ENCODE measurements at places on chromosomes 2 and 18. TPM values are rescaled to one million over a fixed set of nuclear protein-coding genes. Genes with fewer than 3 reads are reported as not detected.

Gene B4GALT6
- 17.7 TPM for total RNA-seq

Gene TMEM247
- total RNA-seq, result not detected

Gene GNLY
- not detected for total RNA-seq

Gene KIF5C
- total RNA-seq, result 24.3 TPM

Gene GALNT13
- 2.0 TPM for total RNA-seq

Gene SPC25
- total RNA-seq, result 0.60 TPM

Gene LRATD1
- total RNA-seq, result 28.3 TPM

Gene TEKT4
- not detected for total RNA-seq

Gene CELF4
- not detected for total RNA-seq

Gene GAL3ST2
- total RNA-seq, result not detected

Gene RMDN2
- 5.1 TPM for total RNA-seq

Gene SP5
- not detected for total RNA-seq

Gene CYP27A1
- total RNA-seq, result 3.9 TPM

- DNase-seq, result no peak
Measured at GRCh38 chr2:74471332-74472065, 981 bp downstream of the MRPL53 start.

DNA sequence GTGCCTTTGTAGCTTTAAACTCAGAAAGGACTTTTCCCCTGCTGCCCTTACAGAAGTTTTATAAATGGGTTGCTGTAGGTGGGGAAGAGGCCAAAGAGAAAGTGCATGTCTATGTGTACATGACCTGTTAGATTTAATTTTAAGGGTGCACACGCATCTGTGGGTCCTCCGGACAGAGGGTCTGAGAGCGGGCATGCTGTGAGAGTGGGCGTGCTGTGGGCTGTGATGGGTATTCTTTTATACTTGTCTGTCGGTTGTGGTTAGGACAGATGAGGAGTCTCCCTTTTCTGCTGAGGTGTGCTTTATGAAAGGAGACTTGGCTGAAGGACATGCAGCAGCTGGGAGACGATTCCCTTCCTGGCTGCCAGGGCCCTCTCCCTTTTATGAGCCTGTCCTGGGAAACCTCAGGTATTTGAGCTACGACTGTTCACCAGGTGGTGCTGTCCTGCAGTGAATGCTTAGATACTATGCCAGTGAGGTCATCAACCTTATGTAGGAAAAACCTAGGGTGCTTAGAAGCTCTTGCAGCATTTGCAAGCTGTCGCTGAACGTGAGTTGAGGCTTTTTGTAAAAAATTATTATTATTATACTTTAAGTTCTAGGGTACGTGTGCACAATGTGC lies 67.5 kb downstream of the TANC1 start:
- DNase-seq, result peak; percentile 85

- peak; percentile 93 for DNase-seq
Measured at GRCh38 chr18:54828281-54828881, at the start of gene RAB27B. Gene RAB27B (plus strand): TSS chr18:54828477. CDS start chr18:54877586, 49,109 bp downstream.

DNA sequence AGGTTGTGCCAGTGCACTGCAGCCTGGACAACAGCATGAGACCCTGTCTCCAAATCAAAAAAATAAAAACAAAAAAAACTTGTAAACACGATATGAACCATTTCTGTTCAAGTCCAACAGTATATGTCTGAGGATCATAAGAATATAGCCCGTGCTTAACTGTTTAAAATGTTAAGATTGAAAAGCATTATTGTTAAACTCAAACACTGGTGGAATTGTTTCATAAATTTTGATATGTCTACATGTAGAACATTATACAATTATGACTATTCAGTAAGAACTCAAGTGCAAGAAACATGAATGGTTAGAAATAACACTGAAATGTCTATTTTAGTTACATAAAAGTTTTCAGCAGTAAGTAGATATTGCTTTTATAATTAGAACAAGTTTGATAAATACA lies 29.7 kb downstream of the PPIG start:
- DNase-seq, result no peak

DNA sequence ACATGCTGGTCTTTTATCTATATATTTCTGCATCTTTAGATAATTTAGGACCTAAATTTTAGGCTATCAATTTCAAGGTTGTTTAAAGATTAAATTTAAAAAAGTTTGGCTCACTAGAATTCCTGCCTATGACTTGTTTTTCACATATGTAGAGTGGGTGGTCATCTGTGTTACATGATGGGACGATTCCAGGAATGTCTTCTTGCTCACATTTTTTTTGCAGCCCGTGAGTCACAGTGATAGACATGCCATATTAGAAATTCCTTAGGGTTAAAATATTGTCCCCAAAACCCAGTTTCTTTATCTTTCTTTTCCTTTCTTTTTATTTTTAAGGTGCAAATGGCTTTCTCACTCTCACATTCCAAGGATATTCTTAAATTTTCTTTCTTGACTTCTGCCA lies 652.0 kb downstream of the PLCL1 start:
- no peak for DNase-seq

- DNase-seq, result no peak
Measured at GRCh38 chr2:65870826-65871225, 438.4 kb upstream of the SPRED2 start.

GRCh38 chr18:79645291-79645983 lies 34.2 kb upstream of the CTDP1 start:
- no peak for DNase-seq

DNA sequence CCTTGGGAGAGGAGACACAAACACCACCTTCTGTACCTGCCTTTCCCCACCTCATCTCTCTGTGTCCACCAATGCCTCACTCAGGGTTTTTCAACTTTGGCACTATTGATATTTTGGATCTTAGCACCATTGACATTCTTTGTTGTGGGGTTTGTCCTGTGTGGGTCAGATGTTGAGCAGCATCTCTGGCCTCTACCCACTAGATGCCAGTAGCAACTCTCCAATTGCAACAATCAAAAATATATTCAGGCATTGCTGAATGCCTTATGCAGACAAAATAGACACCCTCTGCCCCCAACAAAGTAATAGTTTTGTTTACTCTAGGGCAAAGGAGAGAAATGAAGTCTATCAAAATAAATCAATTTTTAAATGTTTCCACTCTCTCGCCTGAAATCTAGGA lies 1384.3 kb upstream of the NXPH2 start:
- DNase-seq, result no peak

- no peak for DNase-seq
Measured at GRCh38 chr2:6782517-6783237, 83.0 kb downstream of the CMPK2 start.

GRCh38 chr2:165989851-165990250 lies 36.3 kb upstream of the TTC21B start:
- no peak for DNase-seq

DNA sequence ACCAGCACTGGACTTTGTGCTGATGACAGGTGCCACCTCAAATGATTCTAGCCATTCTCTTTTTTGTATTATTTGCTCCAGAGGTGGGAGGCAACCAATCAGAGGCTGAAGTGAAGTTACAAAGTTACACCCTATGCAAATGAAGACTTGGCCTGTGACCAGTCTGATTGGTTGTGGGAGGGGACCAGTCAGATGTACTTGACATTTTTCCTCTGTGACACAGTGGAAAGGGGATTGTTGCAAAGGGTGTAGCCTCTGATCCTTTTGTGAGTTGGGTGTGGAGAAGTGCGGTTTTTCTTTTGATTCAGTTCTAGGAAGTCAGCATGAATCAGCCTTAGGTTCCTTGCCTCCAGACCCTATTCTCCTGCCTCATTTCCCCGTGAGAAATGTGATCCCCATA lies 244.0 kb downstream of the ARL6IP6 start:
- no peak for DNase-seq

DNA sequence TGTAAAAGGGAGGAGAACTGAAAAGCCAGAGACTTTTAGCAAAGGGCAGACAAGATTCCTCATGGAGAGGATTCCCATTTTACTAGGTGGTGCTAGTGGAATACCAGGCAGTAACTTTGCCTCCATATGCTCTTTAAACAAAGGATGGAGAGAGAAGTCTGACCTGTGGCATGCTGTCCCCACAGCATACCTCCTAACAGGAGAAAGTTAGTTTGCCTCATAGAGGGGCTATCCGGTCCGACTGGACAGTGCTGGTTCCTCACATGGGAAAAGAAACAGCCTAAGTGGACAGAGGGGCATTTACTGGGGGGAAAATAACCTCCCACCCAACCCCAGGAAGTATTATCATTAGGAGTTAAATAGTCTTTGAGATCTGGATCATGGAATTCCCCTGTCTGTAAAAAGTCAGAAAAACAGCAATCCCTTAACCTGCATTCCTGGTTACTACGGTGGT lies 31.6 kb upstream of the GMCL1 start:
- no peak for DNase-seq

DNA sequence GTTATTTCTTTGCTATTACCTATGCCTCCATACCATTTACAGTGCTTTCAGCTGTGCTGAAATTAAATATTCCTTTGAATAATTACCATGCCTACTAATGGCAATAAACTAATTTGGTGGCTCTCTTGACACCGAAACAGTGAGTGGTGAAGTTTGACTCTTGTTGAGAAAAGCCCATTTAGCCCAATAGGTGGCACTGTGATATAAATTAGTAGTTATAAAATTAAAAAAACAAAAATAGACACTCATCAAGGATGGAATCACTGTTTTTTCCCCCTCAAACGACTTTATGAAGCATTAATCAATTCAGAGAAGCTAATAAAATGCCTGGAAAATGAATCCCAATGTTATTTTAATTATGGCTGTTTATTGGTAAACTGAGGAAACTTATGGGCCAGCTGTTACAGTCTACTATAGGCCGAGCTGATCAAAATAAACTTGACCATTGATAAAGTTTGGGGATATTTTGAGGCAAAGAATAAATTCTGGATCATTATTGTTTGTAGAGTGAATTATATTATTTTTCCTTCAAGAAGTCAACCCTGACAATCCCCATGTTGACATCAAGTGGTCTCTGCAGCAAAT lies 339.6 kb downstream of the TRIB2 start:
- DNase-seq, result no peak

DNA sequence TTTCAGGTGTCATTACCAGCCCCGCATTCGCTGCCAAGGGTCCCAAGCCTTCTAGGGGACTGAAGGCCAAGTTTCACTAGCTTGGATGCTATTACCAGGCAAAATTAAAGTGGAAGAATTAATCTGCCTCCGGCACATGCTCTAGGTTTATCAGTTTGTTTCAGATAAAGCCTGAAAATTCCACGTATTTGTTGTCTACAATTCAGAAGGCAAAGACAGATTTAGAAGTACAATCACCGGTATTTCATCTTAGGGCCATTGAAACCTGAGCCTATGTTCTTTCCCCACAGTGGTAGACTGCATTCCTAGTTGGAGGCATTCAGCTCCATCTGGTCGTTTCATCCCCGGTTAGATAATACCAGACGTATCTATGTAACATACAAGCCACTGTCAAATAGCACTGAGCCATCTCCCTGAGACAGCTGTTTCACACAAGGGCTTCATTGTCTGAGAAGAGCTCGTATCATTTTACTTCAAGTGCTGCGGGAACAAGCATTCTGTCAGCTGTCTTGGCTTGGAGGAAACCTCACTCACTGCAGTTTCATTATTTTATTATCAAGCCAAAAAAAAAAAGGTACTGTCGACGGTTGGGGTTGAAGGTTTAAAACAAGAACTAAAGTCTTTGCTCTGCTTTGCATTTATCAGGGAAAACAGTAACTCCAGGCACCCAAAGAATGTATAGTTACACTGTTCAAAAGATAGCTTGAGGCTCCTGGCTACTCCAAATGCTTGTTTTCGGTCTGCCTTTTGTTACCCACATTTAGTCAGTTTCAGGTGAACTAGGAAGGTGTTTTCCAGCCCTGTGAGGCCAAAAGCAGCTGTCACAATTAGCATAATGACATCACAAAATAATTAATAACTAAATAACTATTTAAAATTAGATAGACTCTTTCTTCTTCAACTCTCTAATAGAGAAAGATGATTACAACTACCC lies 76.7 kb downstream of the TGIF1 start:
- DNase-seq, result peak; percentile 85

DNA sequence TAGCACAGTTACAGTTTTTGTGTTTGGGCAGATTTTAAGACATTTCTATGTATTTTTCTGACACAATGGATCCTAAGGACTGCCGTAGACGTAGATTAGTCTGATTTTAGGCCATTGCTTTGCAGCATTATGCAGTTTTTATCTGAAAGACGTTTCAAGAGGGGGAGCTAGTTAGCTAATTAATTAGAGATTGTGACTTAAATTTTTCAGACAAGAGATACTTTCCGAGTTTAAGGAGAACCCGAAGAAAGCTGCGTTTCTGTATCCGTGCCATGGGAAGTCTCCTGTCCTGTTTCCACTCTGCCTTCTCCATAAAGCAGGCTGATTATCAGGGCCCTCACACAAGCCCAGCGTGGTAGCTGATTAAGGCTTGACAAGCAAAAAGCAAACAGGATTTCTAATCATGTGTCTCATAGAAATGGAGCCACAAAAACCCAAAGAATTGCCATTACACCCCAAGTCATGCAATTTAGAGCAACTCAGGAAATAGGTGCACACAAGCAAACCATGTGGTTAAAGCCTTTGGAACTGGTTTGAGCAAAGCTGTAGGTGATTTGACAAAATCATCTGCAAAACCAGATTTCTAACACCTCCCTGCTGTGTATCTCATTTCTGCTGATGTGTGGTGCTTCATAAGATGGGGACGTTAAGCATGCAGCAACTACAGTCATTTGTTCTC lies 808.1 kb downstream of the RNF144A start:
- DNase-seq, result no peak

DNA sequence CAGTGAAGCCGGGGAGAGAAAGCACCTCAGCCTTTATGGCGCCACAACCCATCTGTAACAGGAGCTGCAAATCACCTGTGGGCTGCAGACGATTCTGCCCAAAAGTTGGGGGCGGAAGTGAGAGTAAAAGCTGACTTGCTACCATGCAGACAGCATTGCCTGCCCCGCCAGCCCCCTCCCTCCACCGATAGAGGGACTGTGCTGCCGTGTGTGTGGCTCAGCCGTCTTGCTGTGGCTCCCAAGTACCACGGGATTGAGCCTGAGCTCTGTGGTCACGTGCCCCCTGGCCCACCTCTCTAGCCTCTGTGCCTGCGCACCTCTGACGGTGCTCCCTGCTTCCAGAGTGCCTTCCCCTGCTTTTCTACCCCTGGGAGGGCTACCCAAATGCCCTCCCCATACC lies 79.6 kb downstream of the GLI2 start:
- no peak for DNase-seq

GRCh38 chr2:30232801-30233130 lies 1.4 kb downstream of the LBH start:
- DNase-seq, result no peak

All from astrocyte (in vitro differentiated cells and primary cell).